Stimulated activated naive B cell treated with anti-CD40 and anti-IgM and Interleukin-4, amounts not matched to agents 10 μg/mL and 1 μg/mL and 100 μg/mL, for 72 hours (primary cell): ENCODE measurements at places on chromosomes 11 and 22.

DNA sequence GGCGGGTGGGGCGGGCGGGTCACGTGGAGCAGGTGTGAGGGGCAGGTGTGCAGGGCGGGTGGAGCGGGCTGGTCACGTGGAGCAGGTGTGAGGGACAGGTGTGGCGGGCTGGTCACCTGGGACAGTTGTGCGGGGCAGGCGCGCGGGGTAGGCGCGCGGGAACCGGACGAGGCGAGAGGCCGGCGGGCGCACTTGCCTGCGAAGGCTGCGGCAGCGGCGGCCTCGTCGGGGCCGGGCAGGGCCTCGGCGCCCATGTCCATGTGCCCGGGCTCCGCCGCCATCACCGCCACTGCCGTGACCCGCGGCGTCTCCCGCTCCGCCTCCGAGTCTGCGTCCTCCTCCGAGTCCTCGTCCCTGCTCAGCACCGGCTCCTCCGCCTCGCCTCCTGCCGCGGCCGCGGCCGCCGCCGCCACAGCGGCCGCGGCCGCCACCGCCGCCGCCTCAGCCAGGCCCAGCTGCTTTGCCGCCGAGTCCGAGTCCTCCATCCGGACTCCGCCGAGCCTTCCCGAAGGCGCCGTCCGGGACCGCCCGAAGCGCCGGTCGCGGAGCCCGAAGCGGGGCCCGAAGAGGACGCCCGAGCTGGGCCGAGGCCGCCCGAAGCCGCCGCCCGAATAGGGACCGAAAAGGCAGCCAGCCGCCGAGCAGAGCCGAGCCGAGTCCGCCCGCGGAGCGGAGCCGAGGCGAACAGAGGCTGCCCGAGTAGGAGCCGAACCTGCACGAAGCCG is at the start of gene DEAF1:
DEAF1 (minus strand) TSS at position 660 of the 725 bp plus-strand sequence; CDS start at position 485, 175 bp downstream.
- peaks cover 18% of the 10 kb centered on the region for H3K36me3 ChIP-seq
- H3K27ac ChIP-seq, result peak within 1 kb of the TSS; percentile 99
- DNase-seq, result peak; percentile 100
- peak within 1 kb of the TSS; percentile 95 for H3K4me3 ChIP-seq
- no peaks in the 10 kb centered on the region for H3K27me3 ChIP-seq

DNA sequence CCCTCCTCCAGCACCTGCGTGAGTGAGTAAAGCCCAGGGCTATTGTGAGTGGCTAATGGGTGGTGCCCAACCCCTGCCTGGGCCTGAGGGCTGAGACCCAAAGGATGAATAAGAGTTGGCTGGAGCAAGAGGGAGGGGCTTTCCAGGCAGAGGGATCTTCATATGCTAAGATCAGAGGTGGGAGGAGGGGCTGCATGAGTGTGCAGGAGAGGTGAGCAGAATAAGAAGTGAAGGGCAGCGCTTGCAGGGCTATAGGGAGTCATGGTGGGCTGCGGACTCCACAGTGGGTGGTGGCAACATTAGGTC is 3.9 kb downstream of the EMID1 start:
- no peak overlapping the region for H3K4me3 ChIP-seq
- no peak for DNase-seq
- peaks cover 18% of the 10 kb centered on the region for H3K4me1 ChIP-seq
- no peak overlapping the region for H3K27ac ChIP-seq
- no peaks in the 10 kb centered on the region for H3K36me3 ChIP-seq

DNA sequence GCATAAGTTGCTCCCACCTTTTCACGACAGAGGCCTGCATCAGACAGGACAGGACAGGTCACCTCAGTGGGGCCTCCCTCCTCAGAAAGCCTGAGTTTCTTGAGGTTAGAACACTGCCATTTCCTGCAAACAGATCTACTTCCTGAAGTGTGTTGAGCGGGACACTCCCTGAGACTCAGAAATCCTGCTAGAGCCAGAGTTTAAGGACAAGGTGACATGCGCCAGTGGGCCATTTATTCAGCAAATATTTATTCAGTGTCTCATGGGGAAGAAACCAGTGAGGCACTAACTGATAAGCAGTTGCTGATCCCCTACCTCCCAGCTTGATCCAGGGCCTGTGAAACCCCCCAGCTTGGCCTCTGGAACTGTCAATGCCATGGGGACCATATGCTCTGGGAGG is 454.6 kb downstream of the SOX6 start:
- no peaks in the 10 kb centered on the region for H3K27me3 ChIP-seq
- no peak overlapping the region for H3K4me3 ChIP-seq
- H3K27ac ChIP-seq, result no peak overlapping the region
- H3K36me3 ChIP-seq, result no peaks in the 10 kb centered on the region
- no peak for DNase-seq
- no peaks in the 10 kb centered on the region for H3K4me1 ChIP-seq

DNA sequence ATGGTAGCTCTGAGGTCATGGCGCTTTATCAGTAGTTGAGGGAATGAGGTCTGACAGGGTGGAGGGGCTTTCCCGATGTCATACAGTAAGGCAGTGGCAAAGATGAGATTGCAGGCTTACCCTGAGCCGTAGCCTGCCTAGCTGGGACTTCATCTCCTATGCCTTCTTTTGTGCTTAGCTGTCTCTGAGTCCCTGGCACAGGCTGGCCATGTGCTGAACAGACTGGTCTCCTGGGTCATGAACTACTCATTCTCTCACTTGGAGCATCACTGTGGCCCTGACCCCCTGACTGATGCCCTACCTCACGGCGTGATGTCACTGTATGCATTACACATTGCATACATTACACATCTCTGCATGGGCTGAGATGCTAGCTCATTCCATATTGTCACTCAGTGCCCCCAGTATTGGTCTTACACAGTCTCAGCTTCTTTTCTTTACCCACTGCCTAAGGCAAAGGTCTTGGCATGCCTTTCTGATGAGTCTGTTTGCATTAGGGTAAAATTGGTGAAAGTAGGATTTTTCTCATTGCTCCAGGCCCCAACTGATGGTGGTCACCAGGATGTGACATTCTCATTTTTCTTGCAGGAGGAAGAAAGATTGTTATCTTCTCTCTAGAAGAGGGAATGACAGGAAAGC is 389.4 kb upstream of the CADM1 start:
- H3K4me3 ChIP-seq, result no peak overlapping the region
- DNase-seq, result no peak
- H3K27ac ChIP-seq, result no peak overlapping the region

DNA sequence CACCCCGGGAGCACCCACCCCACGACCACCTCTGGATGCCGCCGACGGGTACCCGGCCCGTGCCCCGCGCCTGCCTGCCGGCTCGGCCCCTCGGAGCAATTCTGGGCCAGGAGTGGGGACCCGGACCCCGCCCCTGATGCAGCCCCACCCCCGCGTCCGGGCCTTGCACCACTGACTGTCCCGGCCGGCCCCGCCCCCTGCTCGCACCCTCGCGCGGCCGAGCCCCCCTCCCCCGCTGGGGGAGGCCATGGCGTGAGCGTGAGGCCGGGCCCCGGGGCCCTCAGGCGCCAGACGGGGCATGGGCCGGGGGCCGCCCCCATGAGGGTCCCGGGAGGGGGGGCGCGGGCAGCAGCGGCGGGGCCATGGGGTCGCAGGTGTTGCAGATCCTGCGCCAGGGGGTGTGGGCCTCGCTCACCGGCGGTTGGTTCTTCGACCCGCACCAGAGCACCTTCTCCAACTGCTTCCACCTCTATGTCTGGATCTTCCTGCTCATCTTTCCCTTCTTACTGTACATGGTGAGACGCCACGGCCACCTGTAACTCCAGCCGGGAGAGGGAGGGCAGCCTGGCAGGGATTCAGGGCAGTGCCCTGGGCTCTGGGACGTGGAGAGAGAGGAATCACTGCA is 486 bp downstream of the PCNX3 start:
- peak overlapping the region; percentile 98 for H3K27ac ChIP-seq
- H3K4me1 ChIP-seq, result peaks cover 51% of the 10 kb centered on the region
- peak overlapping the region; percentile 85 for H3K4me3 ChIP-seq
